NCI-H2107 (cell line): ENCODE measurements at places on chromosomes 1 and 21.

DNA sequence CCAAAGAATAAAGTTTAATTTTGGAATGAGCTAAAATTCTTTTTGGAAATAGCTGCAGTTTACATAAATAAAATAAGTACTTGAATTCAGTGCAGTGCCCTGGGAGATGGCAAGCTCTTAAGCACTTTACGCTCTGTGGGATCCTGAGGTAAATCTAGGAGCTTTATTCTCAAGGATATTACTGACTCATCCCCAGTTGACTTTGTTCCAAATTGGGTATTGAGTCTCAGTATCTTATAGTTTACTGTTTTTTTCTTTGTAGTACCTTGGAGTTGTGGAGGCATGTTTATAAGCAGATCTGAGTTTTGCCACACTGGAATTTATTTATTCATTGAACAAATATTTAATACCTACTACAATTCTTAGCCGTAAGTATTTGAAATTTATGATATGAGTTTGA is 27.4 kb upstream of the HRNR start:
- no peak for DNase-seq

GRCh38 chr1:34380526-34381124 is 203.9 kb downstream of the C1orf94 start:
- DNase-seq, result no peak

GRCh38 chr1:36099681-36100341 is 11.1 kb downstream of the ADPRS start:
- peak; percentile 48 for DNase-seq

DNA sequence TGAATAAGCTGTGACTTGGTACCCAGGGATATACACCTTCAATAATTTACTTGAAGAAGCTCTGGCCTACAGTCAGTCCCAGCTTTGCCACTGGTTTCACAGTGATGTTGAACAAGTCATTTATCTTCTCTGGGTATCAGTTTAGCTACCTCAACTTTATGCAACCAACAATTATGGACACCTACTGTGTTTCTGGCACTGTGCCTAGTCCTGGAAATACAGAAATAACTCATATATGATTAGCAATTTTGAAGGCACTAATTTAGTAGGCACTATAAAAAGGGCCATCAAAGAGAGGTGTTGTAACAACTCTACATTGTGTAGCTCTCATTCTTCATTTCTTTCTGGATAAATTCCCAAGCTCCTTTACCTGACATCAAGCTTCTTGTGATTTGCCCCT is 88.6 kb upstream of the SPATA6 start:
- no peak for DNase-seq

DNA sequence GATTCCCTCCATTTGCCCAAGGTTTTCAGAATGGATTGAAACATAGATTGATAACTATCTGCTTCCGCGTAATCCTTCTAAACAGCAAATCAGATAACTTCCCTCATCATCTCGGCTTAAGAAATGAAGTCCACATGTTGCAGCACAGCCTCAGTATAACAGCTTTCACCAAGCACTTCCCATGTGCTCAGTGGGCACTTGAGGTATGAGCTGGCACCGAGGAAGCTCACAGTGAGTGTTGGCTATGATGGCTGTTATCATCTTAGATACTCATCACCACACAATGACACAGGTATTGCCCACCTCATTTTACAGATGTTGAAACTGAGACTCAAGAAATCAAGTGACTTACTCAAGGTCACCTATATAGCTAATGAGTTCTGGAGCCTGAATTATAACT is 43.2 kb downstream of the RCSD1 start:
- DNase-seq, result no peak

DNA sequence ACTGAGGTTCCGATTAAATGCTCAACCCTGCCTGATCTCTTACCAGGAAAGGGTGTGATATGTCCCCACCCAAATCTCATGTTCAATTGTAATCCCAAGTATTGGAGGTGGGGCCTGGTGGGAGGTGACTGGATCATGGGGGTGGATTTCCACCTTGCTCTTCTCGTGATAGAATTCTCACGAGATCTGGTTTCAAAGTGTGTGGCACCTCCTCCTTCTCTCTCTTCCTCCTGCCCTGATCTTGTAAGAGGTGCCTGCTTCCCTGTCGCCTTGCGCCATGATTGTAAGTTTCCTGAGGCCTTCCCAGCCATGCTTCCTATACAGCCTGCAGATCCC is 34.9 kb downstream of the RSPH1 start:
- DNase-seq, result peak; percentile 54

DNA sequence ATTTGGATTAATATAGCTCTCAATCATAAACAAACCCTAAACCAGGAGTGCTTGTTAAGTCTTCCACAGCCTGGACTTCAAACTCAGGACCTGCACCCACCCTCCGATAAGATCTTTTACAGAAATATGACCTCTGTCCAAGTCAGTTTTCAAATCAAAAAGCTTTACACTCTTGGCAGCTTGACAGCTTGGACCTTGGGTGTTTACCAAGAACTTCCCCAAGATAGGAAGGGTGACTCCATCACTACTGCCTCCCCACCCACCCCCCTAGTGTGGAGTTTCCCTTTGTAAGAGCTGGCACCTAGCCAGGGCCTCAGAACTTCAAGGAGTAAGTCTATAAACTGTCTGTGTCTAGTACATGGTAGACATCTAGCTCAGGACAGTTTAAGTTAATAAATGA is 9.6 kb downstream of the BCAR3 start:
- DNase-seq, result no peak

DNA sequence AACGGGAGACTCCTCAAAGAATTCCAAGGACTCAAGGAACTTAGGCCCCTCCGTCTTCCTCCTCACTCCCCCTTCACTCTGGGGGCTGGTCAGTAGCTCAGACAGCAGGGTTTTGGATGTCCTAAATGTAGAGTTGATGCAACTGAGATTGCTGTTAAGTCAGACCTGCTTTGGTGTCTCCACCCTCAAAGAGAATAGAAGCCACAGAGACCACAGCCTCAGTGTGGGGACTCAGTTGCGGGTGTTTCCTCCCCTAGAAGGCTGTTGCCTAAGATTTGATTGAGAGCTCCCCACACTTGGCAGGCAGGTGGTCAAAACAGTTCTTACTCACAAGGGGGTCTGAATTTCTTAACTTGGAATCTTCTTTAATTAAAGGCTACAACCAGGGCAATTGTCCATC is 7.6 kb downstream of the MAN1C1 start:
- DNase-seq, result no peak

DNA sequence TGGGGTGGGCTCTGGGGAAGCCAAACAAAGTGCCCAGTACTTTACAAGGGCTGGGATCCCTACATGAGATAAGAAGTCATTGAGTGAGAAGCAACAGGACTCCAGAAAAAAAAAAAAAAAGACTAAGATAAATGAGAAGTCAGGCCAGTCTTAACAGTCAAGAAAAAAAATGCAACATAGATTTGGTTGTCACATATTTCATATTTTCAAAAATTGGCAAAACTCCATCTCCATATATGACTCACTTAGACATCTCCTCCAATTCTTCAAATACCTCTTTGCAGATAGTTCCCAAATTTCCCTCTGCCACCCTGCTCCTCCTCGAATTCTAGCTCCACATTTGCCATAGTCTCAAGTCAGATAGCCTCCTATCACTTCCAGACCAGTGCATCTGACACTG is 20.9 kb upstream of the SIPA1L2 start:
- no peak for DNase-seq

DNA sequence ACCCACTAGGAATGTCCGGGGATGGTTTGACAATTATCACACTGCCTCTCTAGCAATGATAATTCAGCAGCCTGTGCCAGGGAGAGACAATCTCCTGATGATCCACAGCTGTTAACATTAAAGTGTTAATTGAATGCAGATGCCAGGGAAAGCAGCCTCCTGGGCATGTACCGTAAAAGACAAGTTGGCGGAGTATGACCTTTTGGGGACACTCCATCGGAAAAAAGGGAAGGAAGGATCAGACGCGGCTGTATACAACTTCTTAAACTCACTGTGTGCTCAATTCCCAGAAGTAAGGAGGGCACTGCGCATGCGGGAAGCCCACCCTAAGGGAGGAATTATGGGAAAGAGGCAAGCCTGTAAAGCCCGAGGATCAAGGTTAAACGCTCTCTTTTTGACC is 62.6 kb downstream of the MAP3K7CL start:
- no peak for DNase-seq

DNA sequence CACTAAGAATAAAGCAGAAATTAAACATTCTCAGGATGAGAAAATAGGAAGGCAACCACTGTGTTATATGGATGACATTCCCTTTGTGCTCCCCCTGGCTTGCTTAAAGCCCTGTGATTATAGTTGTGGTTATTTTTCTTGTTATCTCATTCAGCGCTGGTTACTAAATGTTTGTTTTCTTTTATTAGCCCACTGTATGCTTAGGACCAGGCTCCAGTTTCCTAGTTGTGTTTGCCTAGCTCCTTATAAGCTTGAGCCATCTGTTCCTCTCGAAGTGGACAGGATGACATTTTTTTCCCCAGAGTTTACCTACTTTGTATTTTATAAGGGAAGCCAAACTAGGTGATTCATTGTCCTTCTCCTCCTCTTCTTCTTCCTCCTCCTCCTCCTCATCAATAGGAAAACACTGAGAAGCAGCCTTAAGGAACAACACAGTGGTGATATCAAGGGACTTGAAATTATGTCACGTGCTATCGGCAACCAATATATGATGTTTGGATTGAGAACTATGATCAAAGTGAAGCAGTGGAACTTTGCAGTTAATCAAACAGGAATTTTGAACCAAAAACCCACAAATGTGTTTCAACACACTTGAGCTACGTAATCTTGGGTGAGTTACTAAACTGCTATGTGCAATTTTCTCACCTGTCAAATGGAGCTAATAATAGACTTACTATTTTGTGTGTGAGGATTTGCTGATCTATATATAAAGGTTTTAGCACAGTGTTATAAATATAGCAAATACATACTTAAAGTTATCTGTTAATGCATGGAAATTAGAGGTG is 35.1 kb upstream of the RGS7 start:
- no peak for DNase-seq

GRCh38 chr1:98102345-98103030 is 181.7 kb upstream of the DPYD start:
- no peak for DNase-seq

- DNase-seq, result no peak
Measured at GRCh38 chr1:203038217-203038741, 12.0 kb downstream of the PPFIA4 start.

- DNase-seq, result no peak
Measured at GRCh38 chr1:208006258-208006920, 95.5 kb upstream of the CD34 start.

GRCh38 chr1:156165083-156165482 is 11.7 kb downstream of the SEMA4A start:
- no peak for DNase-seq

GRCh38 chr21:17768840-17769446 is 50.2 kb downstream of the C21orf91 start:
- no peak for DNase-seq

DNA sequence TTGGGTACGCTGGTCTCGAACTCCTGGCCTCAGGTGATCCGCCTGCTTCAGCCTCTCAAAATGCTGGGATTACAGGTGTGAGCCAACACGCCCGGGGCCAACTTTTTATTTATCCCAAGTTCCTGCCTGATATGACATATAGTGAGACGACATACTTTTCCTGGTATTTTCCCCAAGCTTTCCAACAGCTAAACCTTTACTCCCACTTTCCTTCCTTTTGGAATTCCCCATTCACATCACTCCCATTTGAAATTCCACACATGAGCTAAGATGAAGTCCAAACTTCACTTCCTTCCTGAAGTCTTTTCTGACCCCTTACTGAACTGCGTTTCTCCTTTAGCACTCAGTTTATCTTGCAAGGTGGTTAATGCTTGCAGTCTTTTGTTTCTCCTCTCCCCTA is 64.1 kb downstream of the S1PR1 start:
- no peak for DNase-seq

- DNase-seq, result no peak
Measured at GRCh38 chr1:41963636-41964035, 44.9 kb upstream of the HIVEP3 start.
